ENCODE measurements at places on chromosomes 1 and 21.

DNA sequence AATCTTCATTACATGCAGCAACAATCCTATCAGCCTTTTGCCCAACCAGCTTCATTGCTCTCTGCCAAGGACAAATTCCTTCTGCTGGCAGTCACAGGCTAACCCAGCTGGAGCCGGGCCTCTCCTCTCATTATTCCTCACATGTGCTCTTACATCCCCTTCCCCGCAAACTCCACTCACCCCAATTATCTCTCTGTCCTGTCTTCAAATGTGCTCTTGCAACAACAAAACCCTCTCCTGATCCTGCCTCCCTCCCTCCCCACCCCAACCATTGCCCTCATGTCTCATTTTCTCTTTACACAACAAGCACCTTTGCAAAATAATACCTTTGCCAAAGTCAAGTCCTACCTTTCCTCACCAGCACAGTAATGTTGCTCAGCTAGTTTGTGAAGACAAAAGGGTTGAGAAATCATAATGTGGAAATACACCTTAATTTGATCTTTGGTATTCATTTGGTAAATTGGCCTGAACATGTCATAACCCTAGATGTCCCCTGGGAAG lies 36.0 kb upstream of the DHCR24 start:
- DNase-seq: no peak

DNA sequence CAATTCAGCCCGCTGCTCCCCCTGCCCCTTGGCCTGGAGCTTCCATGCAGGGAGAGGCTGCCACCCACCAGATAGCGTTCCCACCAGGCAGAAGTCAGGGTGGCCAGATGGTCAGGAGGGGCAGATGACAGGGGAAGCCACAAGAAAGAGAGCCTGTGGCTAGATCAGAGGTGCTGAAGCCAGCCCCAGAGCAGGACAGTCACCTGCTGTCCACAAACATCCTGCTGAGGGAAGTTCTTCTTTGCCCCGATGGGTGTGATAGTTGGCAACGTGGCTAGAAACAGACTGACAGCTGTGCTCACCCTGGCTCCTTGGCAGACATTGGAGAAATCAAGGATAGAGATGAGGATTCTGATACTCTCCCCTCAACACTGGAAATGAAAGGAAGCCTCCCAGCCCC lies 27.2 kb upstream of the SRP9 start:
- no peak for DNase-seq

- DNase-seq: no peak
These were observed 4.9 kb downstream of the RASSF5 start for GRCh38 chr1:206512058-206512850.

- no peak for DNase-seq
These were observed 60.4 kb upstream of the WNT4 start for GRCh38 chr1:22203335-22203734.
